ENCODE measurements at places on chromosomes 6 and 20.

- no peak for DNase-seq
Measured at GRCh38 chr6:98871057-98871456, 36.7 kb downstream of the POU3F2 start.

- no peak for DNase-seq
Measured at GRCh38 chr6:46655803-46656202, 3.0 kb downstream of the SLC25A27 start.

DNA sequence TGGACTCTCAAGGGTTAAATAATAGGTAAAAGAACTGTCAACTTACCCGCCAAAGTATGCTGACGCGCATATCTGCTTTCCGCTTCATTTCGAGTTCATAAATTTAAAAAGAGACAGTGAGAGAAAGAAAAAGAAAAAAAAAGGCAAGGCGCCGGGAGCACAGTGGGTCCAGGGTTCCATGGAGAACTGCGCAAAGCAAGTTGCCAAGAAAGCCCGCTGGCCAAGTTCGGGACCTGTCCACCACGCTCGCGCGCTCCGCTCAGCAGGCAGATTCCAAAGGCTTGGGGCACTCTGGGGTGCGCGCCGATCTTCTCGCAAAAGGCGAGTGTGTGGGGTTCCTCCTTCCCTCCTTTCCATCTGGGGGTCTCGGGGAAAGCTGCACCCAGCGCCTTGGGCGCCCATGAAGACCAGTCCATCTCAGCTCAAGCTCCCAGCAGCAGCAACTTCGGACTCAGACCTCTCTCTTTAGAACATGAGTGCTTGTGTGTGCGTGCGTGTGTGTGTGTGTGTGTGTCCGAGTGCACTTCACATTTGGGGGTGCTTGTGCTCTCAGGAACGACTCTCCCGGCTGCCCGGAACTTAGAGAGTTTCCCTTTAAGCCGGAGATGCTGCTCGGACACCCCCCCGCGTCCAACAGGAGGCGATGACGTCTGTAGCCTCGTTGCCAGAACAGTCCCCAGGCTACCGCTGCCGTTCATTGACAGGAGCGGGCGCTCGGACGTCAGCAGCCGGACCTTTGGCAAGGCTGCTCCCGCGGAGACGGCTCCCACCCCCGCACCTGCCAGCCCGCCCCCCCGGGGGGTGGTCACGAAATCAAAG, 180.0 kb downstream of the TBXT start:
- DNase-seq, result no peak

DNA sequence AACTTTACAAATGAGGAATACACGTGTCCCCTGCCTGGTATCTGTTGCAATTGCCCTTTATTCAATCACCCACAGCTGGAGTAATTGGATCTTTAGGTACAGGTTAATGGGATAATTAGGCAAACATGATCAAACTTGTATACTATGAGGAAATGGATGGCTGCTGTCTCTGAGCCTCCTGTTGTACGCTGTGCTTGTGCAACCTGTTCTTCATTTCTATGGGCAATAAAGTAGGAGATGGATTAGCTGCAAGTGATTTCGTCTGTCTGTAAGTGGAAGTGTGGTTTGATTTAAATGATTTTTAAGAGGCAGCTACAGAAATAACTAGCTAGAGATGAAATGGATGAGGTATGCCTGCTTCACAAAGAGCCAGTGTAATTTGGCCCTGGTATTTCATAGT, 474.1 kb downstream of the RNF144B start:
- DNase-seq, result no peak

GRCh38 chr20:19095762-19096161, 116.7 kb upstream of the SLC24A3 start:
- DNase-seq, result no peak

GRCh38 chr6:169227116-169227515, 26.5 kb downstream of the THBS2 start:
- no peak for DNase-seq

GRCh38 chr20:64078934-64079272, 415 bp downstream of the RGS19 start:
- no peak for DNase-seq

- DNase-seq, result no peak
Measured at GRCh38 chr20:44051661-44052000, 135.4 kb downstream of the JPH2 start.

DNA sequence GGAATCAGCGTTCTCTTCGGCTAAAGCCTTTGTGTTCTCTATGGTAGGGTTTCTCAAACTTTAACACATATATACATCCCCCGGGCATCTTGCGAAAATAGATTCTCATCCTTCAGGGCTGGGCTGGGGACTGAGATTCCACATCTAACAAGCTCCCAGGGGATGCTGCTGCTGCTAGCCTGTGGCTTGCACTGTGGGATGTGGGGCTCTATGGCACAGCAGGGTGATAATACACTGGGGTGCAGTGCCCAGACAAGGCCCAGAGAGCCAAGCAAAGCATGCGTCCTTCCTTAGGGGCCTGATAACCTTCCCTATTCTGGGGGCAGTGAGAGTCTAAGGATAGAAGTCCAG, 102.0 kb downstream of the LAMP5 start:
- no peak for DNase-seq

DNA sequence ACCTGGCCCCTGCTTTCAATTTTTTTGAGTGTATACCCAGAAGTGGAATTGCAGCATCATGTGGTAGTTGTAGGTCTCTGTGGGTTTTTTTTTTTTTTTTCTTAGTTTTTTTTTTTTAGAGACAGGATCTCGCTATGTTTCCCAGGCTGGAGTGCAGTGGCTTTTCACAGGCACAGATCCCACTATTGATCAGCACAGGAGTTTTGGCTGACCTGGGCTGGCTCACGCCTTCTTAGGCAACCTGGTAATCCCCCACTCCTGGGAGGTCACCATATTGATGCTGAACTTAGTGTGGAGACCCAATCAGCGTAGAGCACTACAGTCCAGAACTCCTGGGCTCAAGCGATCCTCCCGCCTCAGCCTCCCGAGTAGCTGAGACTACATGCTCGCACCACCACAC, 25.9 kb downstream of the MTO1 start:
- DNase-seq, result no peak

DNA sequence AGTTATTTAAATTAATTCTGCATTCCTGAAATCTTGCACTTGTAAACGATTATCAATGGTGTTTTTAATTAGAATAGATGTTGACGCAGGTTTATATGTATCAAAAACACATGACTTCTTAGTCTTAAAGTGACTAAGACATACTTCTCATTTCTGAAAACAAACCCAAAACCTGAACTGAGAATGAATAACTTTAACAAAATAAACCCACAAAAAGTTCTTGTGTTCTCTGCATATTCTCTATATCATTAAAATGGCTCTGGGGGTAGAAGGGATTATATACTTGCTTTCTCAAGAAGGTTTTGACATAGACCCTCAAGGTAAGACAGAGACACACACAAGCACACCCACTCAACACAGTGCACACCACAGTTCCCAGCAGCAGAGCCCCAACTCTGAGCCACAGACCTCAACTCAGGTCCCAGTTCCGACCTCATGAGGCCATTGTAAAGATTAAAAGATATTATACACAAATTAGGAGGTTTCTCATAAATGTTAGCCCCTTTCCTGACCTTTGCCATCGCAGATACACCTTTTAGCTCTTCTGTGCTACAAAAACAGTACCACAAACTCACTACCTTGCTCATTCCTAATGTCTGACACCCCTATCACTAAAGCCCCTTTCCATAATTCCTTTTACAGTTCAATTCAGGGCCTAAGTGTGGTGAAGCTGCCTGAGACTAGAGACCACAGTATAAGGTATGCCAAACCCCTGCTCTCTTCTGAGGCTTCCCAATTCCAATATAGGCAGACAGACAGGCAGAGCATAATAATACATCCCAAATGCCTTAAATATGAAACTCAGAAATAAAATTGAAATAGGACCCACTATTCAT, 267.8 kb downstream of the PTPRK start:
- peak; percentile 31 for DNase-seq

DNA sequence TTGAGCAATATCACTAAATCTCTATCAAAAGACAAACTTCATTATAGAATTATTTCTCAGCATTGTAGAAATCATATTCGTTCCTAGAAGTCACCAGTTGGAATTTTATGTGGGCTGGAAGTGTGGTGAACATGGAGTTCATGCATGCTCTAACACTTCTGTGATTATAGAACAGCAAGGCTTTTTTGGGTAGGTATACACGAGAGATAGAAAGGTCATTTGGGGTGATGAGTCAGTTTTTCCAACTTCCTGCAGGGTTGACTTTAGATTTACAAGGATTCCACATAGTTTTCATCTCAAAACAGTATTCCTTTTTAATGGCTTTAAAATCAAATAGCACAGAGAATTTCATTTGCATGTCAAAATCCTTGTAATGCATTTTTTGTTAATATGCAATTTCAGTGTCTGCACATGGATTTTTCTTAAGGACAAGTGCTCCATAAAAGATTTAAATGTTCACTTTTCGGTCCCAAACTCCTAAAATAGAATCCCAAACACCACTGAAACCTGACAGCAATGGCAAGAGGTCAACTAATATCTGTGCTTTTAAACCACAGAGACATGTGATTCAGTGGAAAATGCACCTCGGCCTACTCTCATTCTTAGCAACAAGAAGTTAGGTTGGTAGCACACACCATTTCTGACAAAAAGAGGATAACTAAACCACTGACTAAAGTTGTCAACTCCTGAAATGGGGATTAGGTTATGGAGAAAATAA, 211.0 kb downstream of the MOXD1 start:
- no peak for DNase-seq

All from activated CD4-positive, alpha-beta T cell treated with anti-CD3 and anti-CD28 coated beads, Interleukin-2, amount 50 U/mL, for 48 hours (primary cell).